ENCODE measurements at places on chromosomes 3 and 15. TPM values are rescaled to one million over a fixed set of nuclear protein-coding genes. Genes with fewer than 3 reads are reported as not detected.

- no peaks in the 10 kb centered on the region for H3K27me3 ChIP-seq
- H3K4me1 ChIP-seq, result peaks cover 18% of the 10 kb centered on the region
- DNase-seq, result no peak
- no peak overlapping the region for H3K4me3 ChIP-seq
These were observed 37.8 kb downstream of the SSUH2 start for GRCh38 chr3:8606701-8607231.

DNA sequence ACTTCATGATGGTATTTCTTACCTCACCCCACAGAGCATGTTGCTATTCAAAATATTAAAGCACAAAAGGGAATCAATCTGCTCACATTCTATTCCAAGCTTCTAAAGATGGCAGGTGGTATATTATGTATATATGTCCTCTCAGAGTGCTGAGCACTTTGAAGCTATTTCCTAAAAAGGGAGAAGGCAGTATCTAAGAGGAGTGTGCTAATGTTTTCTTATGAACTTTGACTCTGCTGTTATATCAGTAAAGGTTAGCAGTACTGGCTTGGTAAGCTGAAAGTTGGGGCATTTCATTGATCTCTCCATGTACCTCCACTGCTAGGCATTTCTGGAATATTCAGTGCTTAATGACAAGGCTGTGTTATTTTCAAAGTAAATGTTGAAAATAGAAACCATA is 43.4 kb downstream of the IL1RAP start:
- no peak overlapping the region for H3K4me3 ChIP-seq
- DNase-seq, result no peak
- no peak overlapping the region for H3K27ac ChIP-seq
- no peaks in the 10 kb centered on the region for H3K36me3 ChIP-seq

- peaks cover 34% of the 10 kb centered on the region for H3K4me1 ChIP-seq
- no peak overlapping the region for H3K4me3 ChIP-seq
- no peak for DNase-seq
- H3K27ac ChIP-seq, result no peak overlapping the region
These were observed 17.1 kb downstream of the LIMD1 start for GRCh38 chr3:45611628-45612081.

DNA sequence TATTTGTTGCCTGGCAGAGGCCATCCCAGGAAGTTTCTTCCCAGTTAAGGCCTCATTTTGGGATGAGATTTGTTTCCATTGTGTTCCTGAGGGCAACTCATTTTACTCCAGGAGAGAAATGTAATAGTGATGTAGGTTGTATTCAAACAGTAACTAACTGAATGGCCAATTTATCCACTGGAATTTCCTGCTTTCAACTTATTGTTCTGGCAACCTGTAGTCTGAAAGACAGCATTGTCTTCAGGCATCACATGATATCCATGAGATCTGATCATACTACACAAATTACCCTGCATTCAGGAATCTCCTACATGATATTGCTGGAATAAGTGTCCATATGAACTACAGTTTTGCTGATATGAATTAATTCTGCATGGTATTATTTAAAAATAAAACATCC is 79.5 kb upstream of the FGF7 start:
- H3K27ac ChIP-seq, result no peak overlapping the region
- H3K4me3 ChIP-seq, result no peak overlapping the region
- DNase-seq, result no peak
- no peaks in the 10 kb centered on the region for H3K27me3 ChIP-seq
- H3K36me3 ChIP-seq, result no peaks in the 10 kb centered on the region

DNA sequence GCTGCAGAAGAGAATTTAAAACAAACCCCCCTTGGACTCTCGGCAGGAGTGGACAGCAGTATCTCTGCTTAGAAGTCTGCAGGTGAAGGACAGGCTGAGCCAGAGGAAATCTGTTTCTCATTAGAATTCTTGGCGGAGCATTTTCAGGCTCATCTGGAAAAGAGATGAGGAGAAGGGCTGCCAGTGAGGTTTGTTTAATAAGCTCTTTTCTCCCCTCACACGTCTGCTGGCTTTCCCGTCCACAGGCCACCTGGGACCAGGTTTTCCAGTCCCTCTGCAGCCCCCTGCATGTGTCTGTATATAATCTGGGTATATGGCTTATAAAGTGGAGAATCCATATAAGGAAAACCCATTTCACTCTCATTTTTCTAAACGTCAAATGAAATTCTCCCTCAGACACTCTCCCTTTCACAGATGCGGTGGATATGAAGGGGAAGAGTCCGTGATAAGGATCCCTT is 155.4 kb upstream of the TPM1 start:
- H3K4me3 ChIP-seq, result peak overlapping the region; percentile 26
- no peaks in the 10 kb centered on the region for H3K27me3 ChIP-seq

DNA sequence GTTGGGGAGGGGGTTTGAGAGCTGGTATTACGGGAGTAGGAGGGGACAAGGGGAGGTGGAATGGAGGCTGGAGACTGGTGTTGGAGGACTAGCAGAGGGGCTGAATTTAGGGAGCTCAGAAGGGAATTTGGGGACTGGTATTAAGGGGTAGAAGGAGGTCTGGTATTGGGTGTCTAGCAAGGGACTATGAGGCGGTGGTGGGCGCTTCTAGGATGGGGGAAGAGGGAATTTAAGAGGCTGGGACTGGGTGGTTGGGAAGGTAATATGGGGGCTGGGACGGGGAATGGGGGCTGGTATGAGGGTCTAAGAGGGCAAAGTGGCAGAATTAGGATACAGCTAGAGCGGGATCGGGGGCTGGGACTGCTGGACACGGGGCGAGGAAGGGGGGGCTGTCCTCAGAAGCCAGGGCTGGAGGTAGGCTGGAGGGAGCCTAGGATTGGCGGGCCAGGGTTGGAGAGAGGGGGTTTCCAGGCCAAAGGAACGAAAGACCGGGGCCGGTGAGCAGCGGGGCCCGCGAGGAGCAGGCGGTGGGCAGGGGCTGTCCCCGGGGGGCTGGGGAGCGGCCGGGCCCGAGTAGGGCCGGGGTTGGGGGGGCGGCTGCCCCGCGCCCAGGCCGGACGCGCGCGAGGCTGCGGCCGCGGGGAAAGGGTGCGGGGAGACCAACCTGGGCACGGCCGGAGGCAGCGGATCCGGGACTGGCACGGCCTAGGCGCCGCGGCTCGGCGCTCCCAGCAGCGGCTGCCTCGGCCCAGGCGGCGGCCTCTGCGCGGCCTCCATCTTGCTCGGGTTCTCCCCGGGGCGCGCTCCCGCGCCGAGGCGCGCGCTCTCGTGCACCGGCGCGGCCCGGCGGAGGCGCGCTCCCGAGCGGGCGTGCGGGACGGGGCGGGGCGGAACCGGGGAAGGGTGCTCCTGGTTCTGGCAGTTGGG is at the start of gene LHFPL4:
Gene LHFPL4, minus strand, starts transcription at position 802 of the 927 bp plus-strand sequence. CDS start 1,143 bp downstream, outside the sequence.
- peaks cover 9% of the 10 kb centered on the region for H3K27me3 ChIP-seq
- no peak within 1 kb of the TSS for H3K27ac ChIP-seq
- no peaks in the 10 kb centered on the region for H3K4me1 ChIP-seq
- H3K4me3 ChIP-seq, result no peak within 1 kb of the TSS
- no peaks in the 10 kb centered on the region for H3K36me3 ChIP-seq

DNA sequence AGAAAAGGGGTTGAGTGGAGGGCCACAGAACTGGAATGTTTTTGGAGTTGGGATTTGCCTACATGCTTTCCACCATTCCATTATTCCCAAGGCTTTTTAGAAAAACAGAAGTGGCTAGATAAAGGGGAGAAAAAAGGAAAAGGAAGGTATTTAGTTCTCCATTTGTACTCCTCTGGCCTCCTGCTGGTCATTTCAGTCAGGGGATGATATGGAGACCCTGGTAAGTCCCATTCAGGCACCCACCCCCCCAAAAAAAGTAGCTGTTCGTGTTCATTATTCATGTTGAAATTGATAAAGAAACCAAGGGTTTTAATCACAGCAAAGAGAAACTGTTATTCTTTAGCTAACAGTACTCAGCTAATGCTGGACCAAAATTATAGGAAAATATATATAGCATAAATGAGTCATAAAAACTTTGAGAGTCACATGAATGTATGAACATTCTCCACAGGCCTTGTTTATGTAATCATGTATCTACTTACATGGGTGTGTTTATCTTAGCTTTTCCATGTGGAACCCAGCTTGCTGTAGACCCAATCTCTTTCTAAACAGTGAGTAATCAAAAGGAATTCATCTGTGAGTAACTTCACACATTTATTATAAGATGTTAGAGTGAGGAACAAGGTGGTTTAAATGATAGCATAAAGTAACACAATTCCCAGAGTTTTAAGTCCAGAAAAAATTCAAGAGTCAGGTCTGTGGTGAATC is 167.2 kb downstream of the KCNMB2 start:
- H3K27me3 ChIP-seq, result no peaks in the 10 kb centered on the region
- H3K4me1 ChIP-seq, result no peaks in the 10 kb centered on the region
- H3K36me3 ChIP-seq, result no peaks in the 10 kb centered on the region
- no peak for DNase-seq

The NAA80 gene
- total RNA-seq, result 6.5 TPM

The CHRNA3 gene
- total RNA-seq, result not detected

All from osteoblast (primary cell).